Fibroblast of the aortic adventitia (primary cell): ENCODE measurements at places on chromosomes 7 and 10.

DNA sequence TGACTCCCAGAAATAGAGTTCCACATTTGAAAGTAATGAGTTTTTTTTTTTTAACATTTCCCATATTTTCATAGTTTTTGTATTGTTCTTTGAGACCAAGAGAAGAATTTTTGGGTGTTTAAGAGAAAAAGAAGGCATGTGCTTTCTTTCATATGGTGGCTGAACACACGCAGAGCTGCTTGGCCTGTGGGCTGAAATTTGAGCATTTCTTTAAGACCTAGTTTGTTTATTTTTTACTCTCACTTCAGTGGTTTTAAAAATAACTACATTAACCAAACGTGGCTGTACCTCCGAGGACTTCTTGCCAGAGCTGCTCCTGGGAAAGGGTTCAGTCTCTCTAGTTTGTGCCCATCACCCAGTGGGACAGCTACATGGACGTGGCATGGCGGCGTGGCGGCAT, 58.3 kb downstream of the INPP5A start:
- DNase-seq = no peak

DNA sequence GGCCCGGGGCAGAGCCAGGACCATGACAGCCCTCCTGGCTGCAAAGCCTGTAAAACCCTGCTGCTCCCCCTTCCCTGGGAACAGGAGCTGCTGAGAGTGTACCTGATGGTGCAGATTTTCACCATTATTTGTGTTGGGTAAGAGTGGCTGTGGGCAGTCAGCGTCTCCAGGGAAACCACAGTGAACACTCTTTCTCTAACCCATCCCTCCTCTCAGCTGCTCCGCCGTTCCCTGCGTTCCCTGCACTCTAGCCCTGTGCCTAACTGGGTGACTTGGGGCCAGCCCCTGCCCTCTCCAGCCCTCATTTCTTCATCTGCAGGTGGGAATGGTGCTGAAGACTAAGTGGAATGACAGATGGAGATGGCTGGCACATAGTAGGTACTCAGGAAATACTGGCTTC, 75.9 kb upstream of the PCBD1 start:
- DNase-seq = no peak

DNA sequence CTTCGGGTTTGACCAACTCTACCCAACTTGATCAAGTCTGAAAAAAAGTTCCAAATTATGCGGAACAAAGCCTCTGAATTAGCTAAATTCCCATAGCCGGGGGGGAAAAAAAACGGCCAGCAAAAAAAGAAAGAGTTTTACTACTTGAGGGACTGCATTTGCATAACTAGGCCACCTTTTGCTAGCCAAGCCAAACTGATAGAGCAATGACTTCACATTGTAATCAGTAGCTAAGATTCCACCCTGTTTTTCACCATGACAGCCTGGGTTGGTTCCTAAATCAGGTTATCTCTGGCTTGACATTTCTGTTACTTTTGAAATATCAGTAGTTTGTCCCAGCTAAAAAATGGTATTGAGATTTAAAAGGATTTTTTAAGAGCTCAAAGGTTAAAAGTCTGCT, 31.4 kb upstream of the CREB3L2 start:
- DNase-seq = no peak

GRCh38 chr10:21976739-21977138, 26.8 kb downstream of the DNAJC1 start:
- no peak for DNase-seq

GRCh38 chr7:73448609-73449008, 15.0 kb downstream of the FZD9 start:
- no peak for DNase-seq
